ENCODE measurements at places on chromosomes 16 and 17. TPM values are rescaled to one million over a fixed set of nuclear protein-coding genes. Genes with fewer than 3 reads are reported as not detected.

Gene PRM3
- total RNA-seq: not detected

Gene IGSF6
- 0.20 TPM for total RNA-seq

Gene RGS11
- not detected for total RNA-seq

GRCh38 chr17:18038149-18038850 lies 668 bp downstream of the ATPAF2 start:
- peak; percentile 39 for DNase-seq
- peak overlapping the region; percentile 95 for H3K4me3 ChIP-seq
- no peaks in the 10 kb centered on the region for H3K27me3 ChIP-seq
- peaks cover 3% of the 10 kb centered on the region for H3K36me3 ChIP-seq
- H3K4me1 ChIP-seq: peaks cover 53% of the 10 kb centered on the region
- H3K27ac ChIP-seq: peak overlapping the region; percentile 96

- H3K4me3 ChIP-seq: peak overlapping the region; percentile 98
- H3K36me3 ChIP-seq: peaks cover 44% of the 10 kb centered on the region
- H3K4me1 ChIP-seq: peaks cover 26% of the 10 kb centered on the region
- no peaks in the 10 kb centered on the region for H3K27me3 ChIP-seq
- DNase-seq: no peak
Measured at GRCh38 chr17:32349503-32349853, 479 bp upstream of the ZNF207 start.

GRCh38 chr17:44385287-44386181 lies 3.9 kb downstream of the ITGA2B start:
- H3K27me3 ChIP-seq: peaks cover 21% of the 10 kb centered on the region
- peak overlapping the region; percentile 71 for H3K4me3 ChIP-seq
- DNase-seq: peak; percentile 91
- H3K4me1 ChIP-seq: peaks cover 11% of the 10 kb centered on the region
- H3K27ac ChIP-seq: peak overlapping the region; percentile 11

GRCh38 chr17:27341041-27341471 lies 47.1 kb downstream of the WSB1 start:
- peaks cover 10% of the 10 kb centered on the region for H3K4me1 ChIP-seq
- H3K36me3 ChIP-seq: no peaks in the 10 kb centered on the region
- peaks cover 5% of the 10 kb centered on the region for H3K27me3 ChIP-seq
- DNase-seq: no peak

DNA sequence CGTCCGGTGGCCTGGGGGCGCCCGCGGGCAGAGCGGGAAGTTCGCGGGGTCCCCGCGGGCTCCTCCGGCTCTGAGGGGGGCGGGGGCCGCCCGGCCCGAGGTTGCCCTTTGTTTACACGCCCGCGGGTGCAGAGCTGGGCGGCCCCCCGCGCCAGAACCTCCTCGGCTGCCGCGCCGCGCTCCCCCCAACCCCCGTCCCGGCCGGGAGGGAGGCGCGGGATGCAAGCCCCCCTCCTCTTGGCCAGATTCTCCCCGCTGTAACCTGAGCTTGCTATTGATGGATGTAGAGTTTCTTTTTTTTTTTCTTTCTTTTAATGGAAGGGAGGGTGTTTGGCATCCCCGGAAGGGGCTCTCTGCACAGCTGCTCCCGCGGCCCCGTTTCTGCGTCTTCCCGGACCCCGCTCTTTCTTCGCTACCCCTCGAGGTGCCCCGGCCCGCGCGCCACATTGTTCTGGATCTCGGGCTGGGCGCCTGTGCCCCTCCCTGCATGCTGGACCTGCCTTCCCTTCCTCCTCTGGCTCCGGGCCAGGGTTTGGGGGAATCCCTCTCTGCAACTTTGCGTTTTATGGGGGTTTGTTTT lies 646 bp downstream of the CBX2 start:
- H3K4me3 ChIP-seq: peak overlapping the region; percentile 86
- H3K27ac ChIP-seq: peak overlapping the region; percentile 50
- peak; percentile 56 for DNase-seq
- peaks cover 6% of the 10 kb centered on the region for H3K36me3 ChIP-seq

- no peak overlapping the region for H3K27ac ChIP-seq
- no peaks in the 10 kb centered on the region for H3K36me3 ChIP-seq
- DNase-seq: peak; percentile 31
Measured at GRCh38 chr17:57068222-57068658, 16.8 kb upstream of the AKAP1 start.

DNA sequence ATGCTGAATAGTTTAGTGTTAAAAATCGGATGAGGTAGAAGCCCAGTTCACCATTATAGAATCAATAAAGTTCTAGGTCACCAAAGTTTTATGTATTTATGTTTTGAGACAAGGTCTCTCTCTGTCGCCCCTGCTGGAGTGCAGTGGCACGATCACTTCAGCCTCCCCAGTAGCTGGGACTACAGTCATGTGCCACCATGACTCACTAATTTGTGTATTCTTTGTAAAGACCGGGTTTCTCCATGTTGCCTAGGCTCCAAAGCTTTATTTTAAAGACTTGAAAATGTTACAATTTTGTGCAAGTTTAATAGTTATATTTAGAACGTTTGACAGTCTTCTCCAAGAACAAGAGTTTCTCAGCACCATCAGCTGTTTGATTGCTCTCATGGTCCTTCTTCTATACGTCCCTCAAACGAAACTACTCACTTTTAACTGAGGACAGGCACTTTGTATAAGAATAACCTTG lies 32.1 kb downstream of the NDE1 start:
- H3K4me3 ChIP-seq: no peak overlapping the region
- H3K27ac ChIP-seq: no peak overlapping the region
- peak; percentile 69 for DNase-seq
- peaks cover 10% of the 10 kb centered on the region for H3K4me1 ChIP-seq

DNA sequence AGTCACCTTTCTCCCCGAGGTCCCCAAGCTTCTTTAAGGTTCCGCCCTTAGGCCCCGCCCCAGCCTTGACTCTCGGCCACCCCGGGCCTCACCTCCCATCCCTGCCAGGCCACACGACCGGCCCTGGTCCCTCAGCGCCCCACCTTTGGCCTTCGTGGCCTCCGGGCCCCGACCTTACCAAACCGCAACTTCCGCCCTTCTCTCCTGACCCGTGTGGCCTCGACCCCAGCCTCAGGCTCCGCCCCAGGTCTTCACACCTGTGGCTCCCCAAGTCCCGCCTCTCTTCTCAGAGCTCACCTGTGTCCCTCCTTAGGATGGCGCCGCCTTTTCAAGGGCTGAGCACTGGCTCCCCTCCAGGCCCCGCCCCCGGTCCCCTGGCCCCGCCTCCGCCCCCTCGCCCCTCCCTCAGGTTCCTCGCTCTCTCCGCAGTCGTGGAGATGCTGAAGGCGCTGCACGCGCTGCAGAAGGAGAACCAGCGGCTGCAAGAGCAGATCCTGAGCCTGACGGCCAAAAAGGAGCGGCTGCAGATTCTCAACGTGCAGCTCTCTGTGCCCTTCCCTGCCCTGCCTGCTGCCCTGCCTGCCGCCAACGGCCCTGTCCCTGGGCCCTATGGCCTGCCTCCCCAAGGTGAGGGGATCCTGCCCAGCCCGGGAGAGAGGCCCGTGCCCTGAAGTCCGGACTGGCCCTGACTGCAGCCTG lies 10.0 kb upstream of the CISD3 start:
- H3K4me1 ChIP-seq: peaks cover 38% of the 10 kb centered on the region
- no peak overlapping the region for H3K27ac ChIP-seq
- no peak for DNase-seq
- H3K4me3 ChIP-seq: no peak overlapping the region
- peaks cover 52% of the 10 kb centered on the region for H3K36me3 ChIP-seq
